ENCODE measurements at places on chromosomes 7 and 10.
A peak's percentile ranks its signal among the peaks of the same experiment; 100 is the strongest.

- DNase-seq, result no peak
Measured at GRCh38 chr10:112229901-112230300, 46.3 kb upstream of the GPAM start.

DNA sequence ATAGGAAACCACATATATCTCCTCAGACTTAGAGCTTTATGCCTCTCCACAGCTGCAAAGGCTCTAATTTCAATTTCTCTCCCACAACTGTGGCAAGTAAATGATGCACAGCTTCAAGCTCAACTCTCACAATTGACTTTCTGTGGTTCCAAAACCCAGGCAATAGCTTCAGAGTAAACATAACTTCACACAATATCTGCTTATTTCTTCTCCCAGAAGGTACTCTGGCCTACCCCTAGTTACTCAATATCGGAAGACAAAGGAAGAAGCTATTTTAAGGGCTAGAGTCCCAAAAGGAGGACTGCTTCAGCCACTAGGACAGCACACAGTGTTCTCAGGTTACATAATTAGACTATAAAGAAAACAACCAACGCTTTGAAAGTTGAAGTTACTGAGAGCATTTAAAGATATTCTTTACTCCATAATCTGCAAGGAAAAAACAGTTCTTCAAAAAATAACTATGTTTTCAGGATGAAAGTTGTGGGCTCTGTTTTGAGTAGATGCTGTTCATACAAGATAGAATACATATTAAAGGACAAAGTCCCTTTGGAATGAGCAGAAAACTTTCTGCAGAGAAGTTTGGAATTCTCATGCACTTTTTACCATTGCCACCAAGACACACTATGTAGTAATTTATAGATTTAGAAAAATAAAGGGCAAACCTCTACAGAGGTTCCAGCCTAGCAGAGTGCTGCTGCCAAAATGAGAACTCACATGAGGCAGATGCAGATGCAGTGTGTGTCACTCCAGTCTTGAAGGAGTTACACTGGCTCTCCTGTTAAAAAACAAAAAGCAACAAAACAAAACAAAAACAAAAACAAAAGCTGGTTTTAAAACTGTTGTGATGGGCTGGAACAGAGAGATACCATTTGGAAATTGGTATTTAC lies 81.8 kb downstream of the NT5C2 start:
- peak; percentile 79 for DNase-seq

DNA sequence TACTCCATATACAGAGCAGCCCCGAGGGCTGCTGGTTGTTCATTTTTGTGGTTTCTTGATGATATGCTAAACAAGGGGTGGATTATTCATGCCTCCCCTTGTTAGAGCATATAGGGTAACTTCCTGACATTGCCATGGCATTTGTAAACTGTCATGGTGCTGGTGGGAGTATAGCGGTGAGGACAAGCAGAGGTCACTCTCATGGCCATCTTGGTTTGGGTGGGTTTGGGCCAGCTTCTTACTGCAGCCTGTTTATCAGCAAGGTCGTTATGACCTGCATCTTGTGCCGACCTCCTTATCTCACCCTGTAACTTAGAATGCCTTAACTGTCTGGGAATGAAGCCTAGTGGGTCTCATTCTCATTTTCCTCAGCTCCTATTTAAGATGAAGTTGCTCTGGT lies 31.3 kb downstream of the GNAT3 start:
- no peak for DNase-seq

- peak; percentile 67 for DNase-seq
Measured at GRCh38 chr7:147775516-147776284, 814.9 kb upstream of the C7orf33 start.

DNA sequence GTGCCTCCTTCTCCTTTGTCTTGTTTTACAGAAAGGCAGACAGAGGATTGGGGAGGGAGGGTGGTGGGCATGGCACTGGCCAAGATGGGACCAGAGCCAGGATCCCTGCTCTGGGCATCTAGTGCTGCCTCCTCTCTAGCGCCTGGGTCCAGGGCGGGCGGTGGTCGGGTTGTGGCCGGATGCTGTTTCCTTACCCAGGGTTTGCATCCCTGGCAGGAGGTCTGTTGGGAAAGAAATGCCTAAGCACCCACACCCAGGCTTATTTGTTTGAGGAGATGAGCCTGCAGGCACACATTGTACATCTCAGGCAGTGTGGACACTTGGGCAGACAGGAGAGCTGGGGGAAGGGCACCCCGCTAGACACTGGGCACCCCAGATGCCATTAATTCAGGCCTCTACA lies 102.3 kb upstream of the PCBD1 start:
- DNase-seq, result no peak

GRCh38 chr7:54680377-54681005 lies 78.5 kb downstream of the SEC61G start:
- no peak for DNase-seq

DNA sequence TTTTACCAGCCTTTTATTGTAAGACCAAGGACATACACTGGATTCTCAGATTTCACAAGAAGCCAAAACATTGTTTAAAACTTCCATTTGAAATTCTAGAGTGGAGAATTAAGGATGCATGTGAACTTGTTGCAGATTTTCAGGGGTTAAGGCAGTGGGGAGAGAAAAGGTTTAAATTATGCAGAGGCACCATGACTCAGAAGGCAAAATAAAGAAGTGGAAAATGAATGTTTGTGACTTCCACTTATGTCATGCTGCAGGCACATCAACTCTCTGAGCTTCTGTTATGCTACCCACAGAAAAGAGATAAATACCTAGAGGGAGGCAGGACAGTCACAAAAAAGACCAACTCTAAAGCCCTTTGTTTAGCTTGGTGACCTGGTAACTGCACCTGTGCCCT lies 84.4 kb upstream of the BET1 start:
- peak; percentile 2 for DNase-seq

DNA sequence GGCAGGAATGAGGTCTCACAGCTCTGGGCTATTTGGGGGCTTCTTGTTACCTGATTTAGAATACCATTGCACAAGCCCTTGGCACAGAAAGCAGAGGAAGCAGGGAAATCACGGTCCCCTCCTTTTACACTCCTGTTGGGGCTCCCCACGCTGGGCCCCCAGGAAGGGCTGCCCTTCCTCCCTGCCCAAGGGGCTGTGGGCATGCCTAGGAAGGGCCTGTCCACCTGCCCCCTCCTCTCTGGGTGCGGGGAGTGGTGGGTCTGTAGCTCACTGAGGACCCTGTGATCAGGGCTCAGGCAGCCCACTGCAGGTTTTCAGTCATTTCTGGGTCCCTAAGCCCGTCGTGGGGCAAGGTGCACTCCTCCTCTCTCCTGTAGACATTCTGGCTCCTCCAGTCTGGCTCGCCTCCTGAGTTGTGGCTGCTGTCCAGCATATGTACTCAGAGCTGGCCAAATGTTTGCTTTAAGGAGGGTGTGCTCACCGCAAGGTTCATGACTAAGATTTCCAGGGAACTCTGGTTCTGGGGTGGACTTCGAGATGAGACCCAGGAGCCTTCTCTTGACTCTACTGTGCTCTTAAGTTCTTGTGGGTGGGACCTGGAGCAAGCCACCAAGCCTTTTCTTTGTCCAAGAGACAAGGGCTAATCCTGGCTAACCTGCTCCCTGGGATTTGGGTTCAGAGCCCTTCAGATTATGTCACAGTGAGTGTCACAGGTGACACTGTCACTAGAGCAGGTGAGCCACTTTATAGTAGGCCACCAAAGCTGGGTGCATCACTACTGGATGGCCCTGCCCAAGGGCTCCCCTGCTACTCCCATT lies 56.0 kb downstream of the TACR2 start:
- DNase-seq, result no peak

GRCh38 chr7:22075561-22075960 lies 129.9 kb upstream of the CDCA7L start:
- no peak for DNase-seq

GRCh38 chr10:96319754-96320474 lies 15.7 kb downstream of the DNTT start:
- no peak for DNase-seq

DNA sequence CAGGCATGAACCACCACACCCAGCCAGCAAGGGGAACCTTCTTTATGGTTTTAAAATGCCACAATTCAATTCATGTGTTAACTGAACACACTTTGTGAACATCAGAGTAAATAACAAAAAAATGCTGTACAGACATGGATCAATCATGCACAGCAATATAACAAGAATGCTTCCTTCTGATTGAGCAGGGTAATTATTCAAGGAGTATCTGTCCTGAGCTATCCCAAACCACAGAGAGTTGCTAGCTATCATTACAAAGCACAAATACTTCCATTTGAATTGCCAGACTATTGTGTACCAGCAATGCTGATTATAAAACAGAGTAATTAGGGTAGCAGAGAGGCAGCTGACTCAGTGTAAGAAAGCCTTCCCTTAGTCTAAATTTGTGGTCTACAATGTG lies 11.3 kb upstream of the RHOBTB1 start:
- no peak for DNase-seq

GRCh38 chr7:2545746-2546425 lies 9.4 kb downstream of the BRAT1 start:
- DNase-seq, result no peak

GRCh38 chr7:155216475-155217272 lies 81.0 kb upstream of the INSIG1 start:
- DNase-seq, result no peak

- no peak for DNase-seq
Measured at GRCh38 chr7:2159176-2159520, 73.6 kb downstream of the MAD1L1 start.

DNA sequence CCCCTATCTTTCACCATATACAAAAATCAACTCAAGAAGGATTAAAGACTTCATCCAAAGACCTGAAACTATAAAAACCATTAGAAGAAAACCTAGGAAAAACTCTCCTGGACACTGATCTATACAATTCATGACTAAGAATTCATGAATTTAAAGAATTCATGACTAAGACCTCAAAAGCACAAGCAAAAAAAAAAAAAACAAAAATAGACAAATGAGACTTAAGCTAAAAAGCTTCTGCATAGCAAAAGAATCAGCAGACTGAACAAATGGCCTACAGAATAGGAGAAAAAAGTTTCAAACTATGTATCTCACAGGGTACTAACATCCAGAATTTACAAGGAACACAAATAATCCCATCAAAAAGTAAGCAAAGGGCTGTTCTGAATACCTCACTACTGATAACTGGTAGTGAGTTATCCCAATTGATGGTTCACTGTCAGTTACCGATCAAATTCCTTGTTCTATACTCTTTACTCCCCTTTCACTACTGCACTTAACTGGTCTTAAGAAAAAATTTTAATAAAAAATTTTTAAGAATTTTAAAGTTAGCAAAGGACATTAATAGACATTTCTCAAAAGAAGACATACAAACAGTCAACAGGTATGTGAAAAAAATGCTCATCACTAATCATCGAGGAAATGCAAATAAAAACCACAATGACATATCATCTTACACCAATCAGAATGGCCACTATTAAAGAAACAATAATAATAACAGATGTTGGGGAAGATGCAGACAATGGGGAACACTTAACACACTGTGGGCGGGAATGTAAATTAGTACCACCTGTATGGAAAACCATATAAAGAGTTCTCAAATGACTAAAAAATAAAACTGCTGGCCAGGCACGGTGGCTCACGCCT lies 33.2 kb downstream of the KMT2C start:
- DNase-seq, result no peak

DNA sequence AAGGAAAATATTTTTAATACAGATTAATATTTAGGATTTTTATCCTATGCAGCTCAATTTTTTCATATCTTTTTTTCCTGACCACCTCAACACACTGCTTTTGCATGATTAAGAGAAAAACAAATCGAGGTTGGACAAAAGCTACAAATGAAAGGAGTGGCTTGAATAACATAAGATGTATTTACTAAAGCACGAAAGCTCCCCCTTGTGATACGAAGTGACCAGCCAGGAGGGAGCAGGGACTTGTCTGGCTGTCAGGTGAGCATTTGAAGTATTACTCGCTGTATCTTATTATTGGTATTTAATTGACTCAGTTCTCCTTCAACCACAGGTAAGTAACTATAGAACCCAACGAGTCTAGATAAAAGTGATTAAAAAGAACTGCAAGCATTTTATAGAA lies 265.2 kb upstream of the PHF14 start:
- peak; percentile 56 for DNase-seq

- DNase-seq, result no peak
Measured at GRCh38 chr7:26372704-26373103, 81.0 kb downstream of the SNX10 start.

GRCh38 chr10:91211675-91212074 lies 8.8 kb upstream of the PCGF5 start:
- DNase-seq, result no peak

- no peak for DNase-seq
Measured at GRCh38 chr10:43570971-43571370, 3.4 kb downstream of the ZNF239 start.

- DNase-seq, result no peak
Measured at GRCh38 chr10:51369903-51370302, 295.6 kb downstream of the PRKG1 start.

DNA sequence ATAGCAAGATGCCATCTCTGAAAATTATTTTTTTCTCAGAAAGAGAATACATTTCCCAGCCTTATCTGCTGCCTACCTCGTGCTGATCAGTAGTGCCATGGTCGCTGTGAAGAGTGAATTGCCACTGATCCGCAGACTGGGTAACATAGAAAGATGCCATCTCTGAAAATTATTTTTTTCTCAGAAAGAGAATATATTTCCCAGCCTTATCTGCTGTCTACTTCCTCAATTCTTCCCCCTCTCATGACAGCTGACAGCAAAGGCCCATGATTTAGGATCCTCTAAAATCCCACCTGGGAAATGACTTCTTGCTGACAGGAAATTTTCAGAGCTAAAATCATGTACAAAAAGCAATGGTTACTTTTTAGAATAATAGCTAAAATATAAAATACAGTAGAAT lies 92.5 kb upstream of the AHR start:
- no peak for DNase-seq

DNA sequence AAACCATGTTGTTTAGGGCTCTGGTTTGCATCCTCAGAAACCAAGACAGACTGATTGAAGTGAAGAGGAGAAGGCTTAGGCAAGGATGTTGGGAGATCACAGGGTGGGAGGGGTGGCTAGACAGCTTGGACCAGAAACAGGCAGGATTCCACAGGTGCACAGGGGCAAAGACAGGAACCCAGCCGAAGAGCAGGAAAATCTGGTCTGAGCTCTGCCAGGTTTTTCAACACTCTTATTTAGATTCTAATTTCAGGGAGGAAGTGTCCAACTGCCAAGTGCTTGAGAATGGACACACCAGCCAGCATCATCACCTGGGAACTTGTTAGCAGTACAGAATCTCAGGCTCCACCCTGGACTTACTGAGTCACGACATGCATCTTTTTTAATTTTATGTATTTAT lies 93.8 kb downstream of the MARCHF5 start:
- no peak for DNase-seq

Measured in pons (tissue), 1 donor.